ENCODE measurements at places on chromosomes 3 and 15. TPM values are rescaled to one million over a fixed set of nuclear protein-coding genes. Genes with fewer than 3 reads are reported as not detected.

The STAC gene
- total RNA-seq = not detected

The ELL3 gene
- 0.26 TPM for total RNA-seq

The SPINK8 gene
- not detected for total RNA-seq

The SNAP23 gene
- total RNA-seq = 72.6 TPM

The NMD3 gene
- total RNA-seq = 66.8 TPM

The ZBBX gene
- not detected for total RNA-seq

The SEMA6D gene
- total RNA-seq = not detected

The DLL4 gene
- not detected for total RNA-seq

The SLC22A14 gene
- total RNA-seq = not detected

The SLC27A2 gene
- 72.6 TPM for total RNA-seq

The CLCN2 gene
- 6.5 TPM for total RNA-seq

The MUC20 gene
- total RNA-seq = 2.4 TPM

The CACNA1D gene
- total RNA-seq = 0.26 TPM

The ALDH1A2 gene
- not detected for total RNA-seq

The IL17RB gene
- 1.2 TPM for total RNA-seq

The IQCF5 gene
- not detected for total RNA-seq

The CAMP gene
- total RNA-seq = not detected

The POC1A gene
- total RNA-seq = 14.9 TPM

The GOLGA6L9 gene
- total RNA-seq = 7.4 TPM

The SPATA12 gene
- not detected for total RNA-seq

The TMEM207 gene
- not detected for total RNA-seq

The ZNF280D gene
- 25.0 TPM for total RNA-seq

The CCR1 gene
- 92.2 TPM for total RNA-seq

The TXNRD3 gene
- 1.2 TPM for total RNA-seq

The ARHGAP31 gene
- total RNA-seq = 64.6 TPM

The RMDN3 gene
- 35.9 TPM for total RNA-seq

The SLC28A1 gene
- total RNA-seq = not detected

The CCDC39 gene
- total RNA-seq = not detected

The ZNF385D gene
- not detected for total RNA-seq

The CYP1A1 gene
- 3.2 TPM for total RNA-seq

The CLDN16 gene
- total RNA-seq = not detected

The CCK gene
- total RNA-seq = not detected

The GOLGA8Q gene
- total RNA-seq = 27.5 TPM

The SLC2A2 gene
- not detected for total RNA-seq

The HRG gene
- total RNA-seq = not detected

The SCAMP5 gene
- 0.40 TPM for total RNA-seq

The PHC3 gene
- 77.6 TPM for total RNA-seq

The SLC6A20 gene
- not detected for total RNA-seq

The ACKR2 gene
- total RNA-seq = 2.3 TPM

The AP3B2 gene
- total RNA-seq = 1.4 TPM

The SCN11A gene
- 0.14 TPM for total RNA-seq

The MELTF gene
- total RNA-seq = 2.1 TPM

The ARPIN gene
- total RNA-seq = not detected

The NUDT16 gene
- total RNA-seq = 10.9 TPM

The HYAL1 gene
- 0.26 TPM for total RNA-seq

The UPK1B gene
- total RNA-seq = not detected

The CHST14 gene
- total RNA-seq = 14.7 TPM

The FAM81A gene
- total RNA-seq = 1.2 TPM

The MOBP gene
- not detected for total RNA-seq

The GATM gene
- total RNA-seq = 1.6 TPM

The GPR176 gene
- 0.07 TPM for total RNA-seq

The ZPLD1 gene
- total RNA-seq = not detected

The HIGD2B gene
- total RNA-seq = 0.26 TPM

Measured in natural killer cell treated with Interleukin-12 subunit alpha and Interleukin-12 subunit beta and Interleukin-15 and Interleukin-18, amount 100 ng/mL, for 72 hours (primary cell).